Kidney (tissue), 22 donors: ENCODE measurements at places on chromosomes 7 and 10. TPM values are rescaled to one million over a fixed set of nuclear protein-coding genes. Genes with fewer than 3 reads are reported as not detected.

Gene CYP2C18
- total RNA-seq, result 2.2 TPM

Gene IFIT1B
- total RNA-seq, result not detected

Gene CNPY1
- total RNA-seq, result not detected

Gene MMD2
- not detected for total RNA-seq

Gene SPDYE8
- total RNA-seq, result not detected

Gene MYO3A
- 3.1 TPM for total RNA-seq

Gene DCLRE1C
- 17.0 TPM for total RNA-seq
